Renal pelvis (tissue), 12 donors: ENCODE measurements at places on chromosomes 5 and 9.

DNA sequence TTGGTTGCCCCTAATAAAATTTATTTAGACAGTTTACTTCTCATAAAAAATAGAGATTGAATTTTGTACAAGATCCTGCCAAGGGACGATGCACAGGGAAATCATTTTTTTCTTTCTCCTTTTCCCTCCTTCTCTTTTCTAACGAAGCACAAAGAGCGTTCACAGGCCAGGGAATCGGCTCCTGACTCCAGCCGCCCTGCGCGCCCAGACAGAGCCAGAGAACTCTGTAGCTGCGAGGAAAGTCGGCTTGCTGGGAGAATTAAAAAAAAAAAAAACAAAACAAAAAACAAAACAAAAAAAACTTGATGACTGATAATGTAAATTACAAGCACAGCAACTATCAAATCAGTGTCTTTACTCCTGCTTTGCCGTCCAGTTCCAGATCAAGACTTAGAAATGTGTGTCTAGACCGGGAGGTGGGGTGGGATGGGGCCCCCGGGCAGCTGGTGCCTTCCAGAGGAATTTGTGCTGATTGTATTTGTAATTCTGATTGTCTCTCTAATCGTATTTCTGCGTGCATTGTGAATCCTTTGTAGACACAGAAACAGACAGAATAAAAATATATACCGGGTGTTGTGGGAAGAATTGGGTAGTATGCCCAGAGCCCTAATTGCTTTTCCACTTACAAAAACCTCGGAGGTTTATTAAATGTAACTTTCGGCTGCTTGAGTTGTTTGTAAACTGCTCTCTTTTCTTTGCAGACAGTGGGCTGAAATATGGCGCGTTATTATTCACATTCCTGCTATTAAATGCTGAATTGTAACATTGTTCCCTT is 3.6 kb upstream of the OTP start:
- no peak for DNase-seq

GRCh38 chr5:79876456-79876855 is 114.6 kb downstream of the MTX3 start:
- no peak for DNase-seq

DNA sequence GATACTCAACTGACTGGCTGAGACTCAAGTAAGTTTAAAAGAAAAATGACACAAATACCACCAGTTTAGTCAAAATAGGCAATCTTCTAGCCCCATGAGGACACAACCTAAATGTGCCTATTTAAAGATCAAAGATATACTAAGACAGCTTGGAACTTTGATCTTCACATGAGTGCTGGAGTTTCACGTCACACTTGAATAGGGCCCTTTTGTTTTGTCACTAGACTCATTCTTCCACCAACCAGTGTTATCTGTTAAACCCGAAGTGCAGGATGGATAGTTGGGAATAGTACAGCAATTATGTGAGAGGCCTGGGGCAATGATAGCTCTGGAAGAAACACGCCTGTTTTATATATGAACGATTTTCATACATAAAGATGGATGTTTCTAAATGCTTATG is 792.8 kb upstream of the NUDT12 start:
- no peak for DNase-seq

- DNase-seq = no peak
These were observed 14.1 kb upstream of the C1QTNF3 start for GRCh38 chr5:34057118-34057517.

GRCh38 chr5:172493906-172494305 is 39.6 kb upstream of the SH3PXD2B start:
- no peak for DNase-seq

- DNase-seq = no peak
These were observed 266.8 kb downstream of the NDUFS4 start for GRCh38 chr5:53827211-53827651.
